Foreskin fibroblast (primary cell): ENCODE measurements at places on chromosomes 12 and 14.

GRCh38 chr14:59176765-59177164, 11.7 kb upstream of the DAAM1 start:
- no peak for DNase-seq

DNA sequence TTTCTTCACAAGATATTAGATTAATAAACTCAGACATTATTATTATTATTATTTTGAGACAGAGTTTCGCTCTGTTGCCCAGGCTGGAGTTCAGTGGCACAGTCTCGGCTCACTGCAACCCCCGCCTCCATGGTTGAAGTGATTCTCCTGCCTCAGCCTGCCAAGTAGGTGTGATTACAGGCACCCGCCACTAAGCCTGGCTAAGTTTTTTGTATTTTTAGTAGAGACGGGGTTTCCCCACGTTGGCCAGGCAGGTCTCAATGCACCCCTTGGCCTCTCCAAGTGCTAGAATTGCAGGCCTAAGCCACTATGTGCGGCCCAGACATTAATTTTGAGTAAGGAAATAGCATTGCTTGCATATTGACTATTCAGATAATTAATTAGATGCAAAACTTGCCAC, 554.9 kb upstream of the LRFN5 start:
- DNase-seq, result no peak

GRCh38 chr12:1318327-1319031, 275.9 kb downstream of the FBXL14 start:
- DNase-seq, result peak; percentile 52

- DNase-seq, result no peak
These were observed 11.1 kb upstream of the KRT1 start for GRCh38 chr12:52691076-52691840.

- no peak for DNase-seq
These were observed 170.8 kb downstream of the SNAPC1 start for GRCh38 chr14:61932974-61933373.

- DNase-seq, result no peak
These were observed 18.9 kb downstream of the CCDC88C start for GRCh38 chr14:91398707-91399106.

- peak; percentile 78 for DNase-seq
These were observed 25.4 kb downstream of the BRF1 start for GRCh38 chr14:105275267-105275946.

DNA sequence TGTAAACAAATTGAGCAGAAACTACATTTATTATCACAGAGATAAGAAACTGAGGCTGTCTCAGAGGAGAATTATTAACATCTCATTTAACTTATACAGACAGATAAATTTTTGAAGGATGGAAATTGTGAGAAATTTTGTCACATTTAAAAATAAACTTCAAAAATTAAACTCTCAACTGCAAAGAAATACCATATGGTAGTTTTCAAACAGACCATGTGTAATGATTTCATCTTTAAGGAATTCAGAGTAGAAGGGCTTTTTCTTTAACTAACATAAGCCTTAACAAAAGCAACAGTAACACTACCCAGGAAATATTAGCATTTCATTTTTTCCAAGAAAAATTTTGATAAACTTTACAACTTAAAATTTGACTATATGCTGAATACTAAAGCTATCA, 26.6 kb downstream of the NUP37 start:
- peak; percentile 7 for DNase-seq

GRCh38 chr12:131112021-131112420, 158.3 kb downstream of the ADGRD1 start:
- peak; percentile 62 for DNase-seq

DNA sequence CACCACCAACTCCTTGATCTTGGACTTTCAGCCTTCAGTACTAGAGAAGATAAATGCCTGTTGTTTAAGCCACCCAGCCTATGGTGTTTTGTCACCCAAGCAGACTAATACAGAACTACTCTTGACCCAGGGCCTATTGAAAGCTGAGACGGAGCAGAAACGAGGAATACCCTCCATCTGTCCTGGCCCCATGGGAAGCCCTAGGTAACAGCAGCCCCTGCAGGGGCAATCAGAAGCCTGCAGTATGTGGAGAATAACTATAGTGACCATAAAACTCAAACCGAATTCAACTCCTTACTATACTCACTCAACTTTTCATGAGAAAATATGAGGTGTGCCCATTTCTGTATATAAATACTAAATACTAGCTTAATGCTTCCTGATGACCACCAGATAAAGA, 307.4 kb downstream of the NUAK1 start:
- no peak for DNase-seq

- DNase-seq, result no peak
These were observed 14.2 kb upstream of the HELB start for GRCh38 chr12:66288121-66288520.

- no peak for DNase-seq
These were observed 126.0 kb downstream of the CHST11 start for GRCh38 chr12:104582739-104583138.

- no peak for DNase-seq
These were observed 197.8 kb downstream of the PPM1H start for GRCh38 chr12:62737188-62737587.

DNA sequence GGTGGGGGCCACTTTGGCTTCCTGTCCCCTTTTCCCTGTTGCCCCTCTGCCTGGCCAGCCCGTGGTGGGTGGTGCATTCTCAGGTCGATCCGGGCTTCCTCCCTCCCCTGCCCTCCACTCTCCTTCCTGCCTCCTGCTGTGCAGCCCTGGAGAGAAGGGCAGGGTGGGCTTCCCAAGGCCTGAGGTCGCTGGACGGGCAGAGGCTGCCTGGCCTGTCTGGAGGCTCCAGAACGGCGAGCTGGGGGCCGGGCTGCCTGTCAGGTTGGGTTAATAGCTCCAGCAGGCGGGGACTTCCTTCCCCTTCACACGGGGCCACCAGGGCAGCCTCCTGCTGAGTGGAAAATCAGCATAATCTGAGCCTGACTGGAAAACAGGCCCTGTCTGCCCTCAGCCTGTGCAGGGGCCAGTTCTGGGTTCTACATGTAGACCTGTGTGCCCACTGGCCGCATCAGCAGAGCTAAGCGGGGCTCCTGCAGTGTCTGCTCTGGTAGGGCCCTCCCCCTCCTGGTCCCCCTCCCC, 11.3 kb downstream of the KIF26A start:
- DNase-seq, result no peak

DNA sequence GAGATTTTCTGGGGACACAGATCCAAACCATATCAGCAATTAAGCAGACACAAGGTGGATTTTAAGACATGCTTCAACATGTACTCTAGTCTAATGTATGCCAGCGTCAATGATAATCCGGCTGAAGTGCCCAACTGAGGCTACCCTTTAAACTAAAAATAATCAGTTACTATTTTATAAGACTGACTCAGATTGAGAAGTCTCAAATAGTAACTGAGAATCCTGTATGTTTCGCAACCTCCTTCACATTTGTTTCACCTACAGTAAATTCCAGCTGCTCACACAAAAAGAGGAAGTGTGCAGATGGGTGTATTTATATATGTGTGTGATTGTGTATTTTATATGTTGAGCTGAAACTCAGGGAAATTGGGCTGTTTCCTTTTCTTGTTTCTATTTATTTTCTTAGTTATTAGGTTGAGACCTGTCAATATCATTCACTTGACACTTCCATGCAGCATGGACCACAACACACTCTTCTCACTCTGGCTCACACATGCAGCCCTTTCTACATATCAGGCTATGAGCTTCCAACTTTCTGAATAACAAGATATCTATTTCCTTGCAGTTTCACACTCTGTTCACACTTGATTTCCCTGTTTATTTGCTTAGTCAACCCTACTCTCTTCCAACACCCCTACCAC, 1224.9 kb upstream of the TMEM132C start:
- no peak for DNase-seq

GRCh38 chr14:105055334-105055733, 9.9 kb downstream of the GPR132 start:
- DNase-seq, result no peak
